Activated CD4-positive, alpha-beta T cell treated with anti-CD3 and anti-CD28 coated beads for 36 hours (primary cell): ENCODE measurements at places on chromosomes 4 and X. TPM values are rescaled to one million over a fixed set of nuclear protein-coding genes. Genes with fewer than 3 reads are reported as not detected.

Gene IQCM
- not detected for total RNA-seq

Gene PRSS12
- total RNA-seq = not detected

Gene RIPPLY1
- not detected for total RNA-seq

Gene ALAS2
- not detected for total RNA-seq

Gene CPXCR1
- total RNA-seq = not detected

Gene PNMA3
- total RNA-seq = 0.75 TPM

Gene TLR3
- total RNA-seq = not detected

Gene TXK
- total RNA-seq = 11.2 TPM

Gene RRH
- 0.21 TPM for total RNA-seq
